ENCODE measurements at places on chromosomes 2 and 18. TPM values are rescaled to one million over a fixed set of nuclear protein-coding genes. Genes with fewer than 3 reads are reported as not detected.
A peak's percentile ranks its signal among the peaks of the same experiment; 100 is the strongest.

PLGLB2 gene
- 0.59 TPM for total RNA-seq

TMEM169 gene
- 0.63 TPM for total RNA-seq

- DNase-seq = no peak
Observed at GRCh38 chr2:3650140-3650920, 7.7 kb upstream of the ALLC start.

DNA sequence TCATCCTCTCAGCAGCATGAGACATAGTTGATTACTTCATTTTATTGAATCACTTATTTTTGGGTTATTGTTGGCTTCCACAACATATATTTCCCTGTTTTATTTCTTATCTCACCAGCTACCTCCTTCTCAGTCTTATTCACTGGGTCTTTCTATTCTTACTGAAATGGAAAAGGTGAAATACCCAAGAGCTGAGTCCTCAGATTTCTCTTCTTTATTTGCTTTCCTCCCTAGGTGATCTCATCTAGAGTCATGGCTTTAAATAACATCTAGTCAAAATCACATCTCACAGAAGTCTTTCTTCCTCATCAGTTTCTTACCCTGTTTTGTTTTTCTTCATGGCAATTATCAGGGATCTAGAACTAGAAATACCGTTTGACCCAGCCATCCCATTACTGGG, 105.0 kb upstream of the RBBP8 start:
- no peak for DNase-seq

ORC2 gene
- total RNA-seq = 51.9 TPM

- peak; percentile 38 for DNase-seq
Observed at GRCh38 chr2:3480352-3481010, 38.9 kb downstream of the ADI1 start.

DNA sequence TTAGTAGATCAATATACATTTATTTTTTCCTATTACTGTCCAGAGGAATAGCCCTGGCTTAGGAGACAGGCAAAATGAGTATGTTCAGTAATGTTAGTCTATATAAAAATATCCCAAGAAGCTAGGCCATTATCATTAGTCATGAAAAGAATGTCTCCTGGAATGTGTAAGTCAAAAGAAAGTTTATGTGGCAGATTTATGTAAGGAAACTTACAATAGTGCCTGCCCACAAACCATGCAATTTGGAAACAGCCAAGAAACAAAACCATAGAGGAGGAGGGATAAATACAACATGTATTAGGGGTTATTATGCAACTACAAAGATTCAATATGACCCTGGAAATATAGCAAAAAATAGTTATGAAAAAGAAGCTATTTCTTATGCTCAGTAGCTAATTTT, 96.3 kb downstream of the NOL4 start:
- DNase-seq = no peak

FLACC1 gene
- 2.5 TPM for total RNA-seq

- DNase-seq = no peak
Observed at GRCh38 chr2:166125557-166125956, 2.3 kb downstream of the SCN1A start.

DNA sequence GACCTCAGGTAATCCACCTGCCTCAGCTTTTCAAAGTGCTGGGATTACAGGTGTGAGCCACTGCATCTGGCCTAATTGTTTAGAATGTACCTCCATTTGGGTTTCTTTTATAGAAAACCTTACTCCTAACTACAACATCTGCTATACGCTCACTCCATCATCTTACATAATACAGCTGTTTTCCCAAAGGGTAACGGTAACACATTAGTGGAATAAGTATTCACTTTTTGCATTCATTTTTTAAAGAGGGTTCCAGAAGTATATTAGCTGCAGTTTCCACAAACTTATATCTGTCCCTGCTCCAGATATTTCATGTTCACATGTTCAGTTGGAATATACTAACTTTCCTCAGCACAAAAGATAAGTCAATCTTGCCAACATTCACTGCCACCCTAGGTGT, 640.1 kb upstream of the FSHR start:
- no peak for DNase-seq

IL36A gene
- not detected for total RNA-seq

DNA sequence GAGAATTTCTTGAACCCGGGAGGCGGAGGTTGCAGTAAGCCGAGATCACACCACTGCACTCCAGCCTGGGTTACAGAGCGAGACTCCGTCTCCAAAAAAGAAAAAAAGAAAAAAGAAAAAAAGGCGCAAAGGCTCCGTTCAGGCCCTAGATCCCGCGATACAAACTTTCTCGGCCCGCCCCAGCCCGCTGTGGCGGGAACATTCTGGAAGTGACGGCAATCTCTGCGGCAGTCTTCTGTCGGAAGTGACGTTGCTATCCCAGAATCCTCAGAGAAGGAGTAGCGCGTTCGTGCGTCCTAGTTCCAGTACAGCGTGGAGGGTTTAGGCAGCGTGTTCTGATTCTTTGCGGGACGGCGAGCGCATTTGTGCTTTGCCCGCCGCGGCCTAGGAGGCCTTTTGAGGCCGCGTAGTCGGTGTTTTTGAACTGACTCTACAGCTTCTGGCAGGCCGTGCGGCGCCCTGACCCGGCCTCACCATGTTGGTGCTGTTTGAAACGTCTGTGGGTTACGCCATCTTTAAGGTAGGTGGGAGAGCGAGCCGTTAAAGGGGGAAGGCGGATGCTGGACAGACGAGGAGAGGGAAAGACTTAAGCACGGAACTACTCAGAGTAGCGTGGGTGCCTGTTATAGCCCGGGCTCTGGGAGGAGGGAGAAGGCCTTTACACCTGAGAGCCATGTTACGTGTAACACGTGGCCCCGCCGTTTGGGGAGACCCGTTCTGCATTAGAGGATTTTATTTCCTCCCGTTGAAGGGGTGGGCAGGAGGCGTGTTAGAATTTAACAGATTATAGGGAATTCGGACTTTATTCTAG, at the start of gene NOP58:
Gene NOP58 (plus strand): TSS at position 297 of the 811 bp plus-strand sequence. CDS start 179 bp downstream, at position 476.
- peak; percentile 94 for DNase-seq

GRCh38 chr2:27992787-27993401, 102.4 kb downstream of the BABAM2 start:
- DNase-seq = no peak

DNA sequence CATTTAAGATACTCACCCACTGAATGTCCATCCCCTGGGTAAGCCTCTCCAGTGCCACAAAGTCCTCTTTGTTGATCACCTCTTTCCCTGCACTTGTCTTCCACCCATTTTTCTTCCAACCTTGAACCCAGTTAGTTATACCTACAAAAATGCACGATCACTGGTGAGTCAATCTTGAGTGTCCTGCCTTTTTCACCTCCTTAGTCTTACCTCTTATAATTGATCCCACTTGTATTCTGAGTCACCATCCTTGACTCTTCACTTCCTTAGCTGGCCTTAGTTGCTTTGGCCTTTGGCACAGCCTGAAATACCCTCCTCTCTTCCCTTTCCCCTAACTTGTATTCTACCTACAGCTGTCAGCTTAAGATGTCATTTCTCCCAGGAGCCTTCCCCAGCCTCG, 10.2 kb downstream of the RNASEH1 start:
- DNase-seq = no peak

- DNase-seq = no peak
Observed at GRCh38 chr2:201258666-201259615, 1.4 kb upstream of the CASP8 start.

SAG gene
- total RNA-seq = not detected

GRCh38 chr2:111155610-111156009, 34.9 kb downstream of the BCL2L11 start:
- no peak for DNase-seq

DNA sequence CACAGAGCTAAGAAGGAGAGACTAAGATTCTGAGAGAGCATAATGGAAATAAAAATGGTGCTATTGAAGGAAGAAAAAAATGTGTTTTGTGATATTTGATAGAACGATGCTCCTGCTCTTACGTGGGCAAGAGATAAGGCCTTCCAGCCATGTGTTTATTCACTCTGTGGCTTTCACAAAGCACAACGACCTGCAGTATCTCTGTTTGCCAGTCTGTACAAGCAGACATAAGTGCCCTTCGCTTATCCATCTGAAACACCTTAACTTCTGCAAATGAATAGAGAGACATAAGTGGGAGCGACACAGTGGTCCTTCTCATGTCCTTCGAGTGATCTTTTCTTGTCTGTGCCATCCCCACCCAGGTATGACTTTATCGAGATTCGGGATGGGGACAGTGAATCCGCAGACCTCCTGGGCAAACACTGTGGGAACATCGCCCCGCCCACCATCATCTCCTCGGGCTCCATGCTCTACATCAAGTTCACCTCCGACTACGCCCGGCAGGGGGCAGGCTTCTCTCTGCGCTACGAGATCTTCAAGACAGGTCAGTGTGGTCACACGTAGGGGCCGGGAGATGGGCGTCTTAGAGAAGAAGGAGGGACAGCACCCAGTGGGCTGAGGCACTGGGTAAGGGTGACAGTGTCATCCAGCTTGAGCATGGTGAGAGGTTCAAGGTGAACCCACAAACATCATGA, 33.7 kb downstream of the NRP2 start:
- DNase-seq = no peak

GRCh38 chr2:178874529-178875240, 67.5 kb upstream of the TTN start:
- DNase-seq = no peak

DNA sequence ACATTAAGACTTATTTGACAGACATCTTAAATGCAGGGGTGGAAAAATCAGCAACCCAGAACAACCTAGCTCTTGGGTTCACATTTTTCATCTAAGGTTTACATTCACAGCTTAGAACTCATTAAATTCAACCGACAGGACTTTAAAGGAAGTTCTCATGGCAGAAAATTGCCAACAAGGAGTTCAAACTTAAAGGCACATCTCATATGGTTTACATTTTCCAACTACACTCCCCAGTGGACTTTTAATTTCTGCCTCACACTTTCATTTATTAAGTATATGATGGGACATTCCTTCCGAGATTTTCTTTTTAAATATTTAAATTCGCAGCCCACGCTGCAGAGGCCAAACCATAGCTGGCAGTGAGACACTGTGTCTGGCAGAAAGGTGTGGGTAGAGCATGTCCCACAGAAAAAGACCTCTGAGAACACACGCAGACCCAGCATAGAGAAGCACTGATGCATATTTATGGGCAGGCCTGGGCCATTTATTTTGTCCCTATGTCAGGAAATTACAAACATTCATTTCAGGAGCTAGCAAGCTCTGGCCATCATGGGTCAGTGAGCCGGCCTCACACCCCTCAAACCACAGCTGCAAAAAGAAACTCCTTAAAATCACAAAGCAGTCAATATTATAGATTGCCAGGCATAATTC, 46.3 kb downstream of the STK39 start:
- no peak for DNase-seq

- no peak for DNase-seq
Observed at GRCh38 chr2:217886091-217886490, 116.7 kb downstream of the TNS1 start.

SATB2 gene
- 0.13 TPM for total RNA-seq

MYOM1 gene
- 1.2 TPM for total RNA-seq

- no peak for DNase-seq
Observed at GRCh38 chr2:18154812-18155211, 276.3 kb downstream of the KCNS3 start.

GRCh38 chr18:43661570-43661969, 384.3 kb upstream of the SYT4 start:
- DNase-seq = no peak

GRCh38 chr18:57038395-57038794, 108.5 kb upstream of the BOD1L2 start:
- DNase-seq = no peak

REG3G gene
- total RNA-seq = not detected

- DNase-seq = no peak
Observed at GRCh38 chr2:139622691-139623090, 842.5 kb upstream of the NXPH2 start.

DNA sequence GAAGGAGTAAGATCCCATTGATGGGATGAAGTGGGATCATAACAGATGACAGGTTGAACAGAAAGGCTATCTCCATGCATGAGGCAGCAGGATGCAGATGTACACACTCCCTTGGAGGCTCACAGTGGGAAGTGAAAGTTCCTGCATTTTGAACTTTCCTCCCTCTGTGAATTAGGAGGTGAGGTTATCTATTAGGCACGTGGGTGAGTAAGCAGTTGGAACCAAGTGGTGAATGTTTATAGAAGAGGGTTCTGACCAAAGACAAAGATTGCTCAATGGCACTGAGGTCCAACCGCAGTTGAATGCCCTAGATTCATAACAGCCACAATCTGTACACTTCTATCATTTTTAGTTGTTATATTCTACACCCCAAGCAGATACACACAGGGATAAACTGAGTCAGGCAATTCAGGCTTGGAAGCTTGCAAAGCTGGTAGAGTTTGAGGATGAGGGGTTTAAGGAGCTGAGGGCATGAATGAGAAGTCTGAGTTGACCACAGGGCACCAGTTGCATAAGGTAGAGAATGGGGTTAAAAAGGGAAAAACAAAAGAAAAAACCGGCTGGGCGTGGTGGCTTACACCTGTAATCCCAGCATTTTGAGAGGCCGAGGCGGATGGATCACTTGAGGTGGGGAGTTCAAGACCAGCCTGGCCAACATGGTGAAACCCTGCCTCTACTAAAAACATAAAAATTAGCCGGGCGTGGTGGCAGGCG, 7.1 kb upstream of the KCMF1 start:
- no peak for DNase-seq

- no peak for DNase-seq
Observed at GRCh38 chr2:211994806-211995205, 543.8 kb downstream of the ERBB4 start.

DNA sequence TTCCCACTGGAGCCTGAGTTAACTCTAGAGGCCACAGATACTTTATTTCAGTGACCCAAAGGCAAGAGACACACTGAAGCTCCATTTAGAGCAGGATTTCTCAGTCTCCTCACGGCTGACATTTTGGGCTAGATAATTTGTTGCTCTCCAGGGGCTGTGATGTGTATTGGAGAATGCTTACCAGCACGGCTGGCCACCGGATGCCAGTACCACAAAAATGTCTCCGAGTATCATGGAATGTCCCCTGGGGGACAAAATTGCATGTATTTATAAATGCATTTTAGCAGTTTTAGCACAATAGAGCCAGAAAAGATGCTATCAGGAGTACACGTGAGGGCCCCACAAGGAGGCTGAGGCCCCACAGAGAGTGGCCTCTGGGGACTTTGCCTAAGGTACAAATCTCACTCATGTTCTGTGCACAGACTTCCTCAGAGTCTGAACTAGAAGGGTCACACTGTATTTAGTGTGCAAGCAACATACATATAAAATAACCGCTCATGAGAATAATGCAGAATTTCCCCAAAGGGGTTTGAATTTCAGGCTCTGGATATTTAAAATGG, 20.5 kb upstream of the DCC start:
- DNase-seq = no peak

CTAGE1 gene
- total RNA-seq = not detected

- peak; percentile 72 for DNase-seq
Observed at GRCh38 chr2:231482806-231483391, 18.6 kb upstream of the NCL start.
